Bronchial smooth muscle cell (primary cell): ENCODE measurements at places on chromosomes 3 and 15. TPM values are rescaled to one million over a fixed set of nuclear protein-coding genes. Genes with fewer than 3 reads are reported as not detected.

Gene LSG1
- 24.0 and 24.1 TPM in 2 replicates for total RNA-seq

Gene ERICH6
- under 0.01 and 0.17 TPM in 2 replicates for total RNA-seq

Gene PLIN1
- total RNA-seq, result 0.26 TPM in 1 of 2 replicates, not detected in the other

Gene LYZL4
- total RNA-seq, result not detected in 2 replicates

Gene FETUB
- not detected in 2 replicates for total RNA-seq

Gene ZDHHC23
- total RNA-seq, result 0.43 and 1.1 TPM in 2 replicates

Gene CHDH
- total RNA-seq, result 0.09 and 0.16 TPM in 2 replicates

Gene SENP5
- 28.7 and 33.7 TPM in 2 replicates for total RNA-seq

Gene SELENOK
- 16.1 and 20.2 TPM in 2 replicates for total RNA-seq

Gene CCDC39
- under 0.01 and 0.52 TPM in 2 replicates for total RNA-seq

Gene GPR87
- total RNA-seq, result 0.16 TPM in 1 of 2 replicates, not detected in the other

Gene WDR93
- 0.09 and 0.16 TPM in 2 replicates for total RNA-seq

Gene ARPP21
- not detected in 2 replicates for total RNA-seq

Gene GREM1
- total RNA-seq, result 66.7 and 213 TPM in 2 replicates

Gene ISL2
- total RNA-seq, result 1.1 and 6.7 TPM in 2 replicates

Gene POLQ
- 1.9 and 2.7 TPM in 2 replicates for total RNA-seq

Gene COLQ
- 0.43 and 0.95 TPM in 2 replicates for total RNA-seq

Gene EFHB
- total RNA-seq, result 0.16 TPM in 1 of 2 replicates, not detected in the other

Gene UBA7
- 53.9 and 64.4 TPM in 2 replicates for total RNA-seq

Gene GDPGP1
- 4.6 and 5.8 TPM in 2 replicates for total RNA-seq

Gene GAP43
- 3.9 and 6.1 TPM in 2 replicates for total RNA-seq

Gene PLA2G4F
- under 0.01 TPM in 1 of 2 replicates, not detected in the other for total RNA-seq

Gene LHFPL4
- under 0.01 TPM in 2 replicates for total RNA-seq

Gene MYO5A
- total RNA-seq, result 17.7 and 27.4 TPM in 2 replicates

Gene TMEM207
- not detected in 2 replicates for total RNA-seq

Gene DOCK3
- total RNA-seq, result 0.09 and 0.16 TPM in 2 replicates

Gene GABRA5
- not detected in 2 replicates for total RNA-seq

Gene HDC
- total RNA-seq, result not detected in 2 replicates

Gene RASGRP1
- not detected in 2 replicates for total RNA-seq
